ENCODE measurements at places on chromosomes 11 and 22.
A peak's percentile ranks its signal among the peaks of the same experiment; 100 is the strongest.

DNA sequence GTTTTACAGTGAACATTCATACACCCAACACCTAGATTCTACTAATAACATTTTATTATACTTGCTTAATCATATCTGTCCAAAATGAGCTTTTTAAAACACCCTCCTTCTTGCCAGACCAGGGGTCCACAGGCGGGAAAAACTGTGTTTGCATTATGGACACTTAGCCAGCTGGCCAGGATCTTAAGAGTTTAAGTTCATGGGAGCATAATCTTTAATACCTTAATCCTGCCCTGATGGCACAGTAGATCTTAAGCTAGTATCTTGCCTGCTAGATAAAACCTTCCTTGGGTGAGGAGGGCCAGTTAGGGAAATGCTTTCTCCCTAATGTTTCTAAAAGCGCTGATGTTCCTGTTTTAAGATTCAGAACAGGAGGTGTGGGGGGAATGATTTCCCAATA is 13.1 kb upstream of the CCDC134 start:
- DNase-seq, result no peak

DNA sequence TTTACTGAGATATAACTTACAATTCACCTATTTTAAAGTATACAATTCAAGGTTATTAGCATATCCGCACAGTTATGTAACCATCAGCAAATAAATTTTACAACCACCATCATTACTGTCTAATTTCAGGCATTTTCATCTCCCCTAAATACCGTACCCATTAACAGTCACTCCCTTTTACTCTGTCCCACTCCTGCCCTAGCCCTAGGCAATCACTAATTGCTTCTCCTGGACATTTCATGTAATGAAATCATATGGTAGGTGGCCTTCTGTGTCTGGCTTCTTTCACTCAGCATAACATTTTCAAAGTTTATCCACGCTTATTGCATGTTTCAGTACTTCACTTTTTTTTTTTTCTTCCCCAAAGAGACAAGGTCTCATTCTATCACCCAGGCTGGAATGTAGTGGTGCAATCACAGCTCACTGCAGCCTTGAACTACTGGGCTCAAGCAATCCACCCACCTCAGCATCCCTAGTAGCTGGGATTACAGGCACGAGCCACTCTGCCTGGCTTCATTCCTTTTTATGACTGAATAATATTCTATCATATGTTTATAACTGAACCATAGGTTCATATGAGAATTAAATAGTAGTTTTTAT is 61.4 kb upstream of the CHRM4 start:
- no peak for DNase-seq

DNA sequence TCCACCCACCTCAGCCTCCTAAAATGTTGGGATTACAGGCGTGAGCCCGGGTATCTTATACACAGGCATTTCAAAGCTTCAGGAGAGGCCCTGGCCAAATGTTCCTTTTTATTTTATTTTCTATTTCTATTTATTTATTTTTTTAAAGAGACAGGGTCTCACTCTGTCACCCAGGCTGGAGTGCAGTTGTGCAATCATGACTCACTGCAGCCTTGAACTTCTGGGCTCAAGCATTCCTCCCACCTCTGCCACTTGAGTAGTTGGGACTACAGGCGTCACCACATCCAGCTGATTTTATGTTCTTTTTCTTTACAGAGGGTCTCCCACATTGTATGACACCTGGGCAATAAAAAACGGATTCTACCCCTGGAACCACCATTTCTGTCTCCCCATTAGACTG is 71.2 kb downstream of the FBXO7 start:
- no peak for DNase-seq

- DNase-seq, result no peak
Observed at GRCh38 chr11:90237004-90237403, 14.2 kb upstream of the CHORDC1 start.

DNA sequence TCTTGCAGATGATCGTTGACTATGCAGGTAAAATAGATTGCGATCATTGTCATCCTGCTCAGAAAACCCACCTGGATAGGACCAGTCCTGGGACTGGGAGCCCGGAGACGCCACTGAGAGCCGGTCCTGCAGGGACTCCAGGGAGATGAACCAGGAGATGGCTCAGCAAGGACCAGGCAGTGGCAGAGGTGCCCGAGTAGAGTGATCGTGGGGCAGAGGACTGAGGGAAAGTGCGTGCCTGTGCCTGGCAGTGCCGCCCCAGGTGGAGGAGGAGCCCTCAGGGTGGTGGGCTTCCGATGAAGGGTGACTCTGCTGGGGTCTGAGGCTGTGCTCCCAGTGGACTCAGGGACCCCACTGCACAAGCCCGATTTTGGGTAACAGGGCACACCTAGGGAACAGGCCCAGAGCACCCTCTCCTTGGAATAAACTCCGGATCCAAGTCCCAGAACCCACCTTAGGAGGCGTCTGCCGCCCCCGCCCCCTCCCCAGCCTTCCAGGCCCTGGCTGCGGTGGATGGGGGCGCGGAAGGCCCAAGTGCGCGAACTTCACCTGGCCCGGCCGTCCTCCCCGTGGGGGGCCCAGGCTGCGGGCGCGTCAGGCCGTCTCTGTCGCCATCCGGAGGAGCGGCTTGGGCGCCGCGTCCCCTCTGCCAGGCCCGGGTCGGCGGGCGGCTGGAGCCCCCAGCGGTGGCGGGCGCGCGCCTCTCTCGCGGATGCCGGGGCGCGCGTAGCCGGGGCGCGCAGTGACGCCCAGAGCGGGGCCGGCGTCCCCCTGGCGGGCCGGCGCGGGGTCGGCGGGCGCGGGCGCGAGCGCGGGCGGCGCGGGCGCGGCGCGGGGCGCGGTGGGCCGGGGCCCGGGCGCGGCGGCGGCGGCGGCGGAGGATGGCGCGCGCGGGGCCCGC is 1338.8 kb downstream of the BRD1 start:
- peak; percentile 75 for DNase-seq

DNA sequence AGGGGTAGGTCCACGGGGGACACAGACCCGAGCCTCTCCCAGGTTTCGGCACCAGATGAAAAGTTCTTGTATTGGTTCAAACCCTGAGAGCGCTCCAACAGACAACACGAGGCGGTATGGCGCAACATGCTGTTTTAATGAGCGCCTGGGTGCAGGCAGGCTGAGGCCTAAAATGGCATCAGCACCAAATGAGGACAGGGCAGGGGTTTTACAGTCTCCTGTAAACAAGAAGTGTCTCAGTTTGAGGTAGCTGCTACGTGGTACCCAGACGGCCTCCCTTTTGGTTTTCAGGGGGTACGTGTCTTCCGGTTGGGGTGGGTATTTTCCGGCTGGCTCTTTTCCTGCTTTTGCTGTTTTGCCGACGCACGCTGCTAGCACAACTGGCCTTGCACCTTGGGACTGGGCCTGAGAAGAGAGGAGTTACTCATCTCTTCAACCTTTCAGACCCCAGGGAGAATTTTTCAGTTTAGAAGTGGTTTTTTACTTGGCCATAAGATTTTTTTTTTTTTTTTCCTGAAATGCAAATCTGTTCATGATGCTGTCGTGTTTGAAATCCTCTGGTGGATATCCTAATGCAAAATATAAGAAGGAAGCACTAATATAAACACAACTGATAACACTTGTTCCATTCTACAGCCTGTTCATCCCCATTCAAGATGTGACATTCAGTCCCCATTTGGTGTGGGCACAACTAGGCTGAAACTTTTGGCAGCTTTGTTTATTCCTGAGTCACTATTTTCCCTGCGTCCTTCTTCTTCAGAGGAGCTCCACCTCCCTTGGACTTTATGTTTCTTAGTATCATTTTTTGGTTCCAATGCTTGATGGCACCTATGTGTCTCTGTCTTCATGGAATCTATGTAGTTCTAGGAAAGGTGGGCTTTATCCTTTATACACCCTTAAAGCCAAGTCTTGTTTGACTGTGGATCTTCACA is 6.5 kb downstream of the PPFIBP2 start:
- no peak for DNase-seq

DNA sequence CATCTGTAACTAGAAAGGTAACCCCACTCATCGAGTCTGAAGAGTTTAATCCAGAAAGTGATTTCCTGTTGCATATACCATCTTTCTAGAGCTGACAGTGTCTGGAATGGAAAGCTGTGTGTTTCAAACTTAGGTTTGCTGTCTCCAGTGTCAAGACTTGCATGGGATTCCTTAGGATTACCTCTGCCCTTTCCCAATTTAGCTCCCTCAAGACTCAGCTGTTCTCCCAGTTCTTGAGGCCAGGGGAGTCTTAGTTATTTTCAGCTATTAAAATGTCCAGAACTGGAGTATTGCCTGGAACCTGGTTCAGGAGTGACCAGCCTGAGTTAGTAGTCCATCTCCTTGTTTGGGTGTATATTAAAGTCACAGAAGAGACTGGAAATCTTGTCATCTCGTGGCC is 25.0 kb upstream of the LDHA start:
- DNase-seq, result no peak

GRCh38 chr22:24184057-24184798 is 2.9 kb downstream of the SUSD2 start:
- no peak for DNase-seq

GRCh38 chr22:27215871-27216270 is 558.5 kb downstream of the MIAT start:
- DNase-seq, result no peak

DNA sequence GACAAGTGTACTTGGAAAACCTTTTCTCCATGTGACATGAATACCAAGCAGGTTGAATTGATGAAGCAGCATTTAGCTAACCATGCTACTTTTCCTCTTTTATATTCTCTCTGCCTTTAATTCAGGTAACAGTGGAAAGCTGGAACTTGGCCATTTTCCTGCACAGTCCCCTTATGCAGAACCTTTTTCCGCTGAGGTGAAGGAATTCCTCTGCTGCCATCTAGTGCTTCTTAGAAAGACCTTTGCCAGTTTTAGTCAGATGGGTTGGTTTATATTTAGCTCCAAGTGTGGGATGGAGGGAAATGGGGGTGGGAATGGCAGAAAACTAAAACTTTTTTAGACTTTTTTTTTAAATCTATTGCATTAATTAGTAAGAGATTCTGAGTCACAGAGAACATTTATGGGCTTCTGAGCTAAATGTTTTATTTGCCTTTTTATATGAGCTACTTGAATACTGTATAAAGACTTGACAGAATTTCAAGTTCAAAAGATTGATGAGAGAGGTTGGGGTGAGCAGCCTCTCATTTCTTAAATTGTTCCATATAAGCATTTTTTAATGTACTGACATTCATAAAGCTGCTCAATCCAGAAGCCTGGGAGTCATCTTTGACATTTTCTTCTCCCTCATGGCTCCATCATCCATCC is 153.9 kb upstream of the ZC3H12C start:
- peak; percentile 12 for DNase-seq

DNA sequence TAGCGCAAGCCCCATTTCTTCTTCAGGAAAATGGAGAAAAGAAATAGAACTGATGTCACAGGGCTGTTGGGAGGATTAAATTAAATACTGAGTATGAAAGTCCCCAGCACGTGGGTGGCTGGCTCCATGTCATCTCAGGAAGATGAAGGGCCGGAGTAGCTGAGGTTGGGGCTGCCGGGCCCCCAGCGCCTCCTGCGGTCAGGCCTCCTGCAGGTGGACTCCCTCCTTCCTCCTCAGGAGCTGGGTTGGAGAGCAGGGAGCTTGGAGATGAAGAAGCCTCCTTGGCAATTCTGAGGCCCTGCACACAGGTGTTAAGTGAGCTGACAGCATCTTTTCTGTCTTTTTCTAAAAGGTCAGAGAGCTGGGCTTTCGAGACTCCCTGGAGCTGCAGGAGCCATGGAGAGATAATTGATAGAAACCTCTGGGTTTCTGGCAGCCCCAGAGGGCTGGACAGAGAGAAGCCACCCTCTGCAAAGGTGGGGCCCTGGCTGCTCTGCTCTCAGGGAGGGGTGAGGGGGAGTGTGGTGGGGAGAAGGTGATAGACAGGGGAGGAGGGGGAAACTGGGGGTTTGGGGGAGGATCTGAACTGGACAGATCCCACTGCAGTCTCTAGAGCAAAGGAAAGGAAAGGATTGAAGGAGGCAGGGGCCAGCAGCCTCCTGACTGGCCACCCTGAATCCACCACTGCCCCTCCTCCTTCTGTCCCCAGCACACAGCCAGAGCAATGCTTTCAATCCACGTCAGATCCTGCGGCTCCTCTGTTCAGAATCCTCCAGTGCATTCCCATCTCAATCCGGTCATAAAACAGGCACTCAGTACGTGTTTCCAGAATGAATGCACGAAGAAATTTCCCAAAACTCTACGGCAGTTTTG is 210.8 kb downstream of the CEP164 start:
- peak; percentile 33 for DNase-seq

DNA sequence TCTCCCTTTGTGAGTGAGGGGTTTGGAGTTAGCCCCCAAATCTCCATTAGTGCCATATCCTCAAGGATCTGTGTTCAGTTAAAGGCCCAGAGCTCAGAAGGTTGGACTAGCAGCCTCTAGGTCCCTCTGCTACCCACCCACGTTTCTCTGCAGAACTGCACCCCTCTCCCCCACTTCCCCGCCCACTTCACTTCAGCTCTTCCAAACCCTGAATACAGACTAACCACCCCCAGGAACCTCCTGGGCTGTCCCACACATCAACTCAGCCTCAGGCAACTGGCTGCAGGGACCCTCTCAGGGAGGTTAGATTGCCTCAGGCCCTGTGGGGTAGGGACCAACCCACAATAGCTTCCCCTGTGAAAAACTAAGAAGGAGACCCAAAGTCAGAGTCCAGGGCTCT is 840 bp downstream of the VPREB3 start:
- no peak for DNase-seq

DNA sequence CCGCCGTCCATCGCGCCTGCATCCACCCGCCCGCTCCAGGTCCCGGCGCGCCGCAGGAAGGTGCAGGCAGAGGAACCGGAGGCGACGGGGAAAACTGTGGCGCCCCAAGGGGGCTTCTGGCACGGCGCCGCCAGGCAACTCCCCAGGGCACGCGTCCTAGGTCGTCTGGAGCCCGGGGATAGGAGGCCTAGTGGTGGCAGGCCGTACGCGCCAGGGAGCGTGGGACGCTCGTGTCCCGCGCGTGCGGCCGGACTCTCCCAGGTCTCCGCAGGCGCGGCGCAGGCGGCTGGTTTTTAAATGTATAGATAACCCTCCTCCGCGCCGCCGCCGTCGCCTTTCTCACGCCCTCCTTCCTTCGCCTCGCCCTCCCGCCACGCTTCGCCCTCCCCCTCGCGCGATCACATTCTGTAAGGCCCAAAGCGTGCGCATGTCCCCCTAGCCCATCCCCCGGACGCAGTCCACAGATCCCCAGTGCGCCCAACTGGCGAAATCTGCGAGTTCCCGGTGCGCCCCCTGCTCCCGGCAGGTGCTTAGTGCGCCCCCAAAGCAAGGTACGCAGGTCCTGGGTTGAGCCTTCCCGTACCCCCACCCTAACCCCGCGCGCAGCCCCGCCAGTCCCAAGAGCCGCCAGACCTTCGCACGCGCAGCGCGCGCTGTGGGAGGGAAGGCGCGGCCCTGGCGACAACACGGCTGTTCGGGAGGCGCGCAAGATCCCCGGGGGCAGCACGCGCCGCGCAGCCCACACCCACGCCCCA is at the start of gene ASCL2:
ASCL2 (minus strand) TSS at position 267 of the 755 bp plus-strand sequence; CDS start at position 11, 256 bp downstream.
- DNase-seq, result peak; percentile 42

GRCh38 chr11:76683161-76684095 is 12.9 kb upstream of the LRRC32 start:
- DNase-seq, result no peak
